DMS79 treated with DMSO at 0.1 percent for 48 hours (cell line): ENCODE measurements at places on chromosomes 2 and 18.

DNA sequence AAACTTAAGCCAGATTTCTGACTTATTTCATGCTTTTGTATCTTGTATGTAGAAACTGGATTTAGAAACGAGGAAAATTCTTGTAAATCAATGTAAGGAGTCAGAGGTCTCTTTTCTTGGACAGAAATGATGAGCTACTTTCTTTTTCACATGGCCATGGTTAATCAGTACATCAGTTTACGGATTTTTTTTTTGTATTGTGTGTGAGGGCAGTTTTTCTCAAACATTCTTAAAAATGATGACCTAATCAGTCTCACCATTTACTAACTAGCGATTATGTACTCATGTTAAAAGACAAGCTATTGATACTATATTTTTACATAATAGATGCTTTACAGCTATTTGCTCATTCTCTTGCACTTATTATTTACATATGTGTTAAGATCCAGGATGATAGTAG lies 165.2 kb upstream of the DOCK10 start:
- no peak for DNase-seq

GRCh38 chr2:58899692-58900091 lies 658.6 kb upstream of the FANCL start:
- DNase-seq: no peak

- DNase-seq: no peak
These were observed 24.6 kb downstream of the GCA start for GRCh38 chr2:162368494-162368893.

- no peak for DNase-seq
These were observed 2154.0 kb upstream of the PIK3C3 start for GRCh38 chr18:39801010-39801409.

- DNase-seq: no peak
These were observed 97.5 kb downstream of the GLI2 start for GRCh38 chr2:120833127-120833675.

GRCh38 chr2:85564144-85564563 lies 2.9 kb upstream of the GGCX start:
- DNase-seq: no peak

GRCh38 chr18:54129448-54130067 lies 94.9 kb downstream of the MBD2 start:
- no peak for DNase-seq

DNA sequence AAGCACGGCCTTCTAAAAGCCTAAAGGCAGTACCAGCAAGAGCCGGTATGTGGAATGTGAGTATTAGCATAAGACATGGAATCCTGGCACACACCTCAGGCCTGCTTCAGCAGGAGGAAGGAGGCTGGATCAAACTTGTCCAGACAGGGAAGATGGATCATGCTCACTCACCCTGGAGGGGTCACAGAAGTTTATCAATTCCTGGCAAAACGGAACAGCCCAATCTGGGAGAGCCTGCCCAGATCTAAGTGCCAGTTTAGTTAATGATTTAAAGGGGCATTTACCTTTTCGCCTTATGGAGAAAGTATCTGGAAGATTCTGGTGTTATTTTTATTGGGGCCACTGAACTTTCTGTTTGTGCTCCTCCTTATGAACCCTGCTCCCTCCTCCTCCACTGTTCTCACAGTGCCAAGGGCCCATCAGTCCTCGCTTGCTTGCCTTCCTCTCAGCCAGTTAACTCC lies 58.3 kb upstream of the NFE2L2 start:
- DNase-seq: no peak

GRCh38 chr18:32019251-32019948 lies 775 bp downstream of the RNF125 start:
- peak; percentile 32 for DNase-seq

DNA sequence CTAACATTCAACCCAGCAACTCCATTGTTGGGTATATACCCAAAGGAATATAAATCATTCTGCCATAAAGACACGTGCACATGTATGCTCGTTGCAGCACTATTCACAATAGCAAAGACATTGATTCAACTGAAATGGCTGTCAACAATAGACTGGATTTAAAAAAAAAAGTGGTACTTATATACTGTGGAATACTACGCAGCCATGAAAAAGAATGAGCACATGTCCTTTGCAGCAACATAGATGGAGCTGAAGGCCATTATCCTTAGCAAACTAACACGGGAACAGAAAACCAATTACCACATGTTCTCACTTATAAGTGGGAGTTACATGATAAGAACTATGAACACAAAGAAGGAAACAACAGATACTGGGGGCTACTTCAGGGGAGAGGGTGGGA lies 74.0 kb upstream of the FMNL2 start:
- no peak for DNase-seq

DNA sequence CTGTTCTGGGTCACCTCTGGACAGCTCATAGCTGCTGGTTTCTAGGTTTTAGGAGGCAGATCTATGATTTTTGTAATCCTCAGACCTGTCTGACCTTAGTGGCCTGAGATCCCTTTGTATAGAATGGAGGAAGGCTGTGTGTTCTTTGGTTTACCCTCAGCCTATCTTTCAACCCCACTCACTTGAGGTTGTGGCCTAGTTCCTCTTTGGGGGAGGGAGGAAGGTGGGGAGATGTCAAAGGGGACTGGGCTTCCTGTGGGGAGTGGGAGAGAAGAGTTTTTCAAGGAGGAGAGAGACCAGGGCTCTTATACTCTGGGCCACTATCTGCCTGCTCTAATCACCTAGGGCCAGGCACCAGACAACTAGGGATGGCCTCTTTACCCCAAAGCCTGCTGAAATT lies 28.5 kb downstream of the SEMA4F start:
- DNase-seq: no peak

- no peak for DNase-seq
These were observed 246.3 kb upstream of the MYT1L start for GRCh38 chr2:2577407-2577831.

DNA sequence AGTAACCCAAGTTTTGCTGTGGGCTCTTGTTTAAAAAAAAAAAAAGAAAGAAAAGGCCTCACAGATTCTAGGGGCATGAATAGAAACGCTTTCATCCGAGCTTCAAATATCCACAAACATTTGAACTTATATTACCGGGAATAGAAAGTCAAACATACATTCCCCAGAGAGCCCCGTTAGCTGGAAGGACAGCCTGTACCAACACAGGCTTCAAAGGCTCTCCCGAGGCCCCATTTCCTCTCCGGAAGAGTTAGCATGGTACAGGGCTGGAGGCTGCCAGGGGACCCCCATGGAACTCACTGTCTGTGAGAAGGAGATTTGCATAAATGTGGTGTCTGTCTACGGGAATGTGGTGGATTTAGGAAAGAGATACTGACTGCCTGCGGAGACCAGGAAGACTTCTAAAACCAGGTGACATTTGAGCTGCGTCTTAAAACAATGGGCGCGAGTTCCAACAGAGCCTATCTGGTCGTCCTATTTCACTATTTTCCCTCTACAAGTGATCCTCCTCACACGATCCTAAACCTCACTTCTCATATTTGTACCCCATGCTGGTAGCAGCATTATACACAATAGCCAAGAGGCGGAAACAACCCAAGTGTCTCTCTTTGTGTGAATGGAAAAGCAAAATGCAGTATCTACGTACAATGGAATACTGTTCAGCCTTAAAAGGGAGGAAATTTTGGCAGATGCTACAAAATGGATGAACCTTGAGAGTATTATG lies 820 bp upstream of the MATN3 start:
- no peak for DNase-seq

DNA sequence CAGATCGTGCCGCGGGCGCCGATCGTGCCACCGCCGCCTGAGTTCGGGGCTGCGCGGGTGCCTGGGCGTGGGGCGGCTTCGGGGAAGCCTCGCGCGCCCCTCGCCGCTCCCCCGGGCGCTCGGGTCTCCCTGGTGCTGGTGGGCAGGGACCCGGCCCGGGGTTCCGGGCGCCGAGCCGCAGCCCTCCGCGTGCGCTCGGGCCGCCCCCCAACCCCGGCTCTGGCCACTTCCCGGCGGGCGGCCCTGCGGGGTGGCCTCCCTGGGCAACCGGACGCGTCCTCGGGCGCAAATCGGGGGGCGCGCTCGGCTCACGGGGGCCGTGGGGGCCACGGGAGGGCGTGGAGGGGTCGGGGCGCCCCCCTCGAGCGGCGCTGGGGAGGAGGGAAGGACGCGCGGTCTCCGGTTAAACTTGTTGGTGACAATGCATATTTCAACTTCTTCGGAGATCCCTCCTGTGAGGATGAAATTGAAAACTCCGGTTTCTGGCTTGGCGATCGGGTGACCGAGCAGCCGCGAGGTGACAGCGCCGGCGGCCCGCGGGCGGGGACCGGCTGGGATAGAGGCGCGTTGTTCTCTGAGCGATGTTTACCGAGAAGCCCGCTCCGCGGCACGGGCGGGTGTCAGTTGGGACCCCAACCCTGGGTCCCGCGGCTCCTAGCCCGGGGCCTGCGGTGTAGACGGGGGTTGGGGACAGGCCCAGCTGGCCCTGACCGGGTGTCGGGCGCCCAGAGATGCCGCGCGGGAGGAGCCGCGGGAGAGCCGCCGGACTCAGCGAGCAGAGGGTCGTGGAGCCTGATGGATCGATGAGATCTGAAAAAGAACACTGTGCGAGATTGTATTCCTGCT lies 676 bp downstream of the SH3BP4 start:
- no peak for DNase-seq

DNA sequence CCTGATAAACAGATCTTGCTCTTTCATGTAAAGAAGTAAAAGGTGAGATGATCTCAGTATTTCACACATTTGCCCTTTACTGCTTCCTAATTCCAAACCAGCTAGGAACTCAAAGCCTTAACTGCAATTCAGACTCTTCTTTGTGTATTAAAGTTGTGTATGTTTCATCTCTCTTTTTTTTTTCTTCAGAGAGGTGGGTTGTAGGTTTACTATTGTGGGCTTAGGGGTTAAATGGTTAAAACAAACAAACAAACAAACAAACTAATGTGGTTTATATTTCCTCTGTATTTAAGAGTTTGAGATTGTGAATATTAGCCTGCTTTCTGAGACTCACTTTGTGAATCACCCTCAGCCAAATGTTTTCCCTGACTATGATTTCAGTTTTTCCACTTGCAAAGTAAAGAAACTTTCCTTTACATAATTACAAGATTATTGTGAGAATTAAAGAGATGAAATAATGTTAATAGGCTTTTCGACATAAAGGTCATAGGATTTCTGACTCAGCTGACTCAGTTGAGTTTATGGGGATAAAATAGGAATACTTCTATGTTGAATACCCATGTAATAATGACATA lies 2.8 kb downstream of the GULP1 start:
- no peak for DNase-seq

GRCh38 chr2:109499566-109499965 lies 114.2 kb downstream of the SEPTIN10 start:
- peak; percentile 10 for DNase-seq

GRCh38 chr2:4539121-4539520 lies 835.7 kb downstream of the DCDC2C start:
- DNase-seq: no peak

DNA sequence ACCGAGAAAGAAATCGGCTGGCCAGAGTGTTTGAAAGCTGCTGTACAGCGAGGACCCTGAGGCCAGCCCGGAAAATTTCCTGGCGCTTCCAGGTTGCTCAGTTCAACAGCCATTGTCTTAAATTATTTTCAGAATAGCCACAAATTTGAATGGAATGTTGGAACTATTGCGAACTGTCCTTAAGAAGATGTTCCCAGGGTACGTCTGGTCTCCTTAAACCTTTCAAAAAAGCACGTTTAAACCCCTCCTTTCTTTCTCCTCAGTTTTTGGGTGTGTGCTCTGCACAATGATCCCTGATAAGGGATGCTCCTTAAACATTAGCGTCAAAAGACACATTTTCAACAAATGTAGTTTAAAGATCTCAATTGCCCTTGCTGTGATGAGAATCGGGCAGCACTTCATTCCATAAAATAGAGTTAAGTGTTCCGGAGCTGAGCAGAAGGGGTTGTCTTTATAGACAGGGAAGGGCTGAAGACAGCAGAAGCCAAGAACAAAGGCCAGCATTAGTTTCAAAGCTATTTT lies 14.5 kb upstream of the LPIN2 start:
- no peak for DNase-seq
